ENCODE measurements at places on chromosomes 4 and X.
A peak's percentile ranks its signal among the peaks of the same experiment; 100 is the strongest.

DNA sequence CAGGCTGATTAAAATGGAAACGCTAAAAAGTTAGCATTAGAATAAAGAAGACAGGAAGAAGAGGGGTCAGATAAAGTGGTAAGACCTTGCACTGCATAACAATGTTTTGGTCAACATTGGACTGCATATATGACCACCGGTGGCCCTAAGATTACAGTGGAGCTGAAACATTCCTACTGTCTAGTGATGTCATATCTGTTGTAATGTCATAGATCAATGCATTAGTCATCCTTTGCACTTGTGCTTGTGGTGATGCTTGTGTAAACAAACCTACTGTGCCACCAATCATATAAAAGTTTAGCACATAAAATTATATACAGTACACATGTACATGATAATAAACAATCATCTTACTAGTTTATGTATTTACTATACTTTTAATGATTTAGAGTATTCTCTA lies 73.0 kb downstream of the TMEM165 start:
- DNase-seq, result no peak

- no peak for DNase-seq
Measured at GRCh38 chrX:22577181-22577580, 304.5 kb downstream of the CBLL2 start.

DNA sequence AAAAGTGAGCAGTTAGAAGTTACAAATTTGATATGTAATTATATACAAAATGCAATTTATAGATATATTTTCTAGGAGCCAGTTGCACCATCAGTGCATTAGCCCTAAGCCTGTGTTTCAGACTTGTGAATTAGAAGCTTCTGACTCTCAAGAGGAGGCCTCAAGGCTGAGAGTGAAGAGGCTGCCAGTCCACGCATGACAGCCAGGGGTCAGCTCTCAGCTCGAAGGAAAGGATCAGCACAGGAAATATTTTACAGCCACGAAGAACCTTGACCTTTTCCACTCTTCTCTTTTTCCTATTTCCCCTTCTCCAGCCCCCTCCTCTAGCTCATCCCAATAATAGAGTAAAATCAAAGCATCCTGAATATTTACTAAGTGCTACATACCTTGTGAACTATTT lies 642.4 kb downstream of the TRIML1 start:
- no peak for DNase-seq

DNA sequence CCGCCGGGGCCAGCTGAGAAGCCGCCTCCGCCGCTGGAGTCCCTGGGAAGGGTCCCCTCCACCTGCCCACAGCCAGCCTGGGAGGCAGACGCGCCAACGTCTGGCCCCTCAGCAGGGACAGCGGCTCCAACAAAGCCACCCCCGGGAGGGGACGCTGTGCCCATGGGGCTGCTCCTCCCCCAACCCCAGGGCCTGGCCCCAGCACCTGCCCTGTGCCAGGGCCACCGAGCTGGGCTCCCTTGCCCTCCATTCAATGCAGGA lies 6.1 kb upstream of the HMX1 start:
- no peak for DNase-seq

- DNase-seq, result peak; percentile 46
Measured at GRCh38 chrX:16665089-16665488, 15.1 kb downstream of the S100G start.

DNA sequence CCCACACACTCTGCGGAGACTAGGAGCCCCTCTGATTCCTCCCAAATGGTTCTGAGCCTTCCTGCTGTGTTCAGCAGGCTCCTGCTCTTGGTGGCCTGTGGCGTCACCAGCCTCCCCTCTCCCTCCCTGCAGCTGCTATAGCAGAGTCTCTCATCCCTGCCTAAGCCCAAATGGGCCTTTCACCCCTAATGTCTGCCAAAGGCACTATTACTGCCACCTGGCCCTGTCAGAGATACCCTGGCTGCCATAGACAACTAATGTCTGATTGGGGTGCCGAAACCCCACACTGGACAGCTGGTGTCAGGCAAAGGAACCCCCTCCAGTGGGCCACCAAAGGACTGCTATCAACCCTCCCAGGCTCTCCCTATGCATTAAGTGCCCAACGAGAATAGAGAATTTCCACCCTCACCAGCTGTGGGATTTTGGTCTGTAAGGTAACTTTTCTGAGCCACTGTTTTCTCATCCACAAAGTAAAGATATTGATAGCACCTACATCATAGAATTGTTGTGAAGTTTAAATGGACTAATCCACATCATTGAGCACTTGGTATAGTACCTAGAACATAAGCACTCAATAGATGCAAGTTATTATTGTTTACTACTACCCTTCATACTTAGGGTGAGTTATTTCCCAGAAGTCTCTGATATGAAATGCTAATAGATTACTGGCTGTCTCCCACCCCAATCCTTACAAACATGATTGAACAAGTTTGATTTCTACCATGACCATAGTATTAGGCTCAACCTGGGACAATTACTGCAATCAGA lies 421.3 kb downstream of the MID1IP1 start:
- no peak for DNase-seq

- peak; percentile 57 for DNase-seq
Measured at GRCh38 chrX:275967-276580, 5.1 kb upstream of the PLCXD1 start.

DNA sequence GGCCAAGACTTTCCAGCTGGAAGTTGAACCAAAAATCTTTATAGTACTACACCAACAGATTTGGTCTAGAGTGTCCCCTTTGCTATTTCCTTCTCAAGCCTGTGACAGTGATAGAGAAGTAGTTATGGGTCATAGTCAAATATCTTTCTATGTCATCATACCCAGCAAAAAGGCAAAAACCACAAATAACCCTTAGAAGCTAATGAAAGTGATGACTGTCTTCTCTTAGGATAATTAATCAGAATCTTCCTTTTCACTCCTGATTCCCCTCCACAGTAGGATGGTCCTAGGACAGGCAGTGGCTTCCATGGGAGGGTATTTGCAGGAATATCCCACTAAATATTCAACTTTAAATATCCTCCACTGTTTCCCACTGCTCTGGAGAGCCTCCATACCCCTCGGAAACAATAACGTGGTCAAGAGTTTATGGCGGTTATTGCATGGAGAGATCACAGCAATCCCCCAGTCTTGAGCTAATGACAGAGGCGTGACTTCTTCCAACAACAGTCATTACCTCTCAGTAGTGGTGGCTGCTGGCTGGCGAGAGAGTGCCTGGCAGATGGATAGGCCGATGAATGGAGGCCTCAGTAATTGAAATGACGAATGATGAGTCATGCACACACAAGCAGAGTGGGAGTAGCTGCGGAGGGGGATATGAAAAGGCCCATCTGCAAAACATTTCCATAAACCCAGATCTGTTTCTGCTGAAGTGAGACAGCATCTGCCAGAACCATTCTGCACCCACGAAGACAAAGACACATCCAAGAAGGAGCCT lies 154.9 kb downstream of the STK32B start:
- no peak for DNase-seq

DNA sequence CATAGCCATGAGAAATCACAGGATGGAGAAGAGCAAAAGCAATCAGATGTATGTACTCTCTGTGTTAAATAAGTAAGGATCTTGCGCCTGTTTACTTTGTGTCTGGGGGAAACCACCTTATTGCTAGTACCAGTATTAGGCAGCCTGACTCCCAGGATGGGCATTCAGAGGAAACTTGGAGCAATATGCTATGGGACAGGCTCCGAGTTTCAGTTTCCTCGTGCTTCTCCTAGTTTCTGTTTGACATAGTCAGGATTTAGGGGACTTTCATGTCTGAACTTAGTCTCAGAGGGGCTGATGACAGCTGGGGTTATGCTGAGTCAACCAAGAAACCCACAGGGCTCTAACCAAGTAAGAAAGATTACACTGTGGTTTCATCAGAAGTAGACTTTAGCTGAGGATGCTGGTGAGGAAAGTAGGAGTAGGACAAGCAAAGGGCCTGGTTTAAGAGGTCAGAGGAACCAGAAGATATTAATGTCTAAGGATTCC lies 13.5 kb downstream of the NSUN7 start:
- DNase-seq, result no peak

DNA sequence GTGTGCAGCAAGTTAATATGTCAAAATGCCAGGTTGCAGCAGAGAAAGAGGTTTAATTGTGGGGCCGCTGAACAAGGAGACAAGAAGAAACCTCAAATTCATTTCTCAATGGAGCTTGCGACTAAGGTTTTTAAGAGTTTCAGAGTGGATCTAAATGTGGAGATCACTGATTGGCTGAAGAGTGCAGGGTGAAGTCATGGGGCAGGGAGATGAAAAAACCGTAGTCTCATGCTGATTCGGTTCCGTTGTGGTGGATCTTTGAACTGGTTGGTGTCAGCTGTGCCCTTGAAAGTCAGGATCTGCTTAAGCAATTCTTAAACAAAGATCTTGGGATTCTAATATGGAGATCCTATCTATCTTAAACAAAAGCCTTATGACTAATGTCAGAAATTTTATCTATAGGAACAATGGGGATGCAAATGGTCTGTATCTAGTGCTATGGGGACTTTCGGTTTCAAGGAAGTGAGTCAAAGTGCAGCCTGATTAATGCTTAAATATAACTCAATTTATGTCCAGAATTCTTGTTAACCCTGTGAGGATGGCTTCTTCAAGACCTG lies 173.9 kb upstream of the CENPE start:
- no peak for DNase-seq

DNA sequence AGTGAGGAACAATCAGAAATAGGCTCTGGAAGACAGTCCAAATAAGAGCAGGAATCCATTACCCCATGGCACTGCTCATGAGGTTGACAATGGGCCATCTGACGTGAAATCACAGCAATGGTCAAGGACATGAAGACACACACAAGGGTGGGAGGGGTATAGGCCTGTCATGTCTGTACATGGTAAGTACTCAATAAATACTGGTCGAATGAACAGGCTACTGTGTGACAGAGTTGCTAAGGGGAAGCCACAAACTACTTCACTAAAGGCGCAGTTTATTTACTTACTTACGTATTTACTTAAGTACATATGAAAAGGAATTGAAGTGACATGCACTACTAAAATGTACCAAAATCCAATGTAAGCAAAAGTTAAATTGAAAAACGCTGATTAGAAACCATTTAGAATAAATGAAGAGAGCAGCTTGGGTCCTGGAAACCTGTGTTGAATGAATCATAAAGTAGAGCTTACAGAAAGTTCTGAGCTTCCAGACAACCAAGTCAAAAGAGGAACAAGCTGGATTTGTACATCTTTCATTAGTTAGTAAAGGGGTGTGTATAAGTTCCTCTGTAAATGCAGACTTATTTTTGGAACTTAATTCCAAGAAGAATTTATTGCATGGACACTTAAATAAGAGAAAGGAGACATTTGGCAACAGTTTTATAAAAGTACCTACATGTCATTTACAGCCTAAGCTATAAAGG lies 32.7 kb downstream of the ALPK1 start:
- DNase-seq, result no peak

GRCh38 chrX:122790376-122791095 lies 393.5 kb upstream of the GRIA3 start:
- DNase-seq, result no peak

DNA sequence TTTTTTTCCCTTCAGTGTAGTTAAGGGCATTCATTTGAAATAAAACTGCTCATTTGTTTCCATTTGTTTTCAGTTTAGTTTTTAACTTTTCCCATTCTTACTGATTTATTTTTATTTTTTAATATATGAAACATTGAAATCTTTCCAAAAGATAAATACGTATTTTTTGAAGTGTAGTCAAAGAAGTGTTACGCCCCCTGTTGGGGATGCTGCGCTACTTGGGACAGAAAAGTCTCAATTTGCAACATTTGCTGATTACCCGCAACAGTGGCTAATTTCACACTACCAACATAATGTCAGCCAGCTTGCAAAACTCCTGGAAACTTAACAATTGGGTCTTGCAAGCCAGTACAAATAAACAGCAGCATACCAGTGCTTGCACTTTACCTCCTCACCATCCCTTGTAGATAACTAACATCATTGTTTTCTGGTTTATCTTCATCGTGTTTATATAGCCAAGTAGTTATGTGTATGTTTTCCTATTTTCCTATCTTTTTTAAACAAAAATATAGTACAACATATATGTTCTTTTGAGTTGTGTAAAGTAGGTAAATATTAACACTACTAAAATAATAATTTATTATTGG lies 158.6 kb downstream of the STPG2 start:
- peak; percentile 1 for DNase-seq

DNA sequence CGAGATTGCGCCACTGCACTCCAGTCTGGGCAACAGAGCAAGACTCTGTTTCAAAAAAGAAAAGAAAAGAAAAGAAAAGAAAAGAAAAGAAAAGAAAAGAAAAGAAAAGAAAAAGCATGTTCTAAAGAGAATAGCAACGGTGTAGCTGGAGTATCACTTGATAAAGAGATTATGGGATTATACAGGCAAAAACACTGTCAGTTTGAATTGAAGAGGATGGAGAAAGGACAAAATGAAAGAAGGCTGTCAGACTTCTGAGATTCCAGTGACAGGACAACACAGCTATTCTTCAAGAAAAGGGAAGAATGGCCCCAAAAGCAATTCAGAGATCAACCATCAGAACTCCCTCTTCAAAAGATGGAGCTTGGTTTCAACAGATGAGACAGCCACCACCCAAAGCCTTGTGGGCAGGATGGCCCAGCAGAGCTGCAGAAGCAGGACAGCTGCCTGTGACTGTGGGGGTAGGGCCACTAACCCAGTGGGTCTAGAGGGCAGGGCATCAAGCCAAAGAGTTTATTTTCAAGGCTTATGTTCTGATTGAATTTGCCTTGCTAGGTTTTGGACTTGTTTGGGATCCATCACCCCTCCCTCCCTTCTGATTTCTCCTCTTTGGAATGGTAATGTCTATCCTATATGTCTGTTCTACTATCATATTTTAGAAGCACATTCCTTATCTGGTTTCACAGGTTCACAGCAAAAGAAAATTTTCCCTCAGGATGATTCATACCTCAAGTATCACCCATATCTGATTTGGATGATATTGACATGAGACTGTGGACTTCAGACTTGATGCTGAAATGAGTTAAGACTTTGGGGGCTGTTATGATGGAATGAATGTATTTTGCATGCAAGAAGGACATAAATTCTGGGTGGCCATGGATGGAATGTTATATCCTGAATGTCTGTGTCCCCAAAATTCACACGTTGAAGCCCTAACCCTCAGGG lies 17.5 kb downstream of the RFC1 start:
- DNase-seq, result no peak

- DNase-seq, result no peak
Measured at GRCh38 chr4:119897260-119897659, 169.4 kb downstream of the MAD2L1 start.

GRCh38 chr4:95105112-95105511 lies 347.4 kb downstream of the BMPR1B start:
- no peak for DNase-seq

DNA sequence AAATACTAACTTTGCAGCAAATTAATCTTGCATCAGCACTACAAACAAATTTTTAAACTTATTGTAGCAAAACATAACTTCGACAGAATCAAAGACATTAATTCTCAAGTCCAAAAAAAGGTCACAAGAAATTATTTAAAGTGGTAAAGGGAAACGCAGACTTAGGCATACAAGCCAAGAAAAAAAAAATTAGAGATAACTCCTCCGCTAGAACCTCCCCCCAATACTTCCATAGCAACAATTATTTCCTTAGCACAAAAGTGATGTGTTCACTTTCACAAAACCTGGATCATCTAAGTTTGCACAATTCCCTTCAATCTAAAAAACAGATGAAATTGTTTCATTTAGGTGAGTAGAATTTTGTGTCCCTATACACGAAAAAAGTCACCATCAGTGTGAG lies 1.1 kb downstream of the LRBA start:
- no peak for DNase-seq

All from lung (tissue), 17 donors.